ENCODE measurements at places on chromosomes 1 and 21.

GRCh38 chr1:240091614-240092300 lies at the start of gene FMN2:
Gene FMN2, plus strand, starts transcription at chr1:240091883. Its CDS starts 227 bp downstream, at chr1:240092110.
- DNase-seq: no peak

GRCh38 chr21:16473988-16474387 lies 744.2 kb downstream of the USP25 start:
- DNase-seq: no peak

DNA sequence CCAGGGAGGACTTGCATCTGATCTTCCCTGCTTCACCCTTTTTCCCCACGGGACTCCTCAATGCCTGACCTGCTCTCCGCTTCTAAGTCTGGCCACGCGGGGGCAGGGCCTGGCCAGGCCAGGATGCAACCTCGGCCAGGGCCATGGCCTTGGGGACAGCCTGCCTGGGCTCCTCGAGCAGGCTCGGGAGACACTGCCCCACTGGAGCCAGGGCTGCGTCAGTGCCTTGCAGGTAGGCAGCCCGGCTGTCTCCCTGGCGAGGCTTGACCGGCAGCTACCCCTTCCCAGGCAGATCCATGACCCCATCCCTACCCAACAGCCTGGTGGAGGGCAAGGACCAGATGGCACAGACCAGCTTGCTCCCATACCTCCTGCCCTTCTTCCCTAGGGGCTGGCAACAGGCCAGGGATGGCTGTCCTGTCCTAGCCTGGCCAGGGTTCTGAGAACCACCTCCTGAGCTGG lies 2.7 kb upstream of the PRDM16 start:
- DNase-seq: no peak

DNA sequence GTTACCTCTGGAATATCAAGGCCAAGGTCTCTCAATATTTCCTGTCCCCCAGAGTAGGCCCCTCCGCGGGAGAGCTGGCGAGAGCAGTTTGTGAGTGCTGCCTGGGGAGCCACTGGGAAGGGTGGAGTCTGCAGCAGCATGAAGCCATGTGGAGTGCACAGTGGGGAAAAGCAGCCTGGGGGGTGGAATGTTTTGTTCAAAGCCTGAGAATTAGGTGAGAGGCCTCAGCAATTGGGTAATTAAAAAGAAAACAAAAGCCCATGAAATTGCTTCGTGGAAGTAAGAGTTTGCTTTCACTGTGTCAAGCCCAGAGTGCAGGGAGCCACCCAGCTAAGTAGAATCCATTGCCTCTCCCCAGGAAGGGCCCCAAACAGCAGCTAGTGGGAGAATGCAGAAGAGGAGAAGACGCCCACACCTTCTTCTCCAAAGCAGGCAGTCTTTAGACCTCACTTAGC lies 30.2 kb upstream of the DISC1 start:
- DNase-seq: no peak

DNA sequence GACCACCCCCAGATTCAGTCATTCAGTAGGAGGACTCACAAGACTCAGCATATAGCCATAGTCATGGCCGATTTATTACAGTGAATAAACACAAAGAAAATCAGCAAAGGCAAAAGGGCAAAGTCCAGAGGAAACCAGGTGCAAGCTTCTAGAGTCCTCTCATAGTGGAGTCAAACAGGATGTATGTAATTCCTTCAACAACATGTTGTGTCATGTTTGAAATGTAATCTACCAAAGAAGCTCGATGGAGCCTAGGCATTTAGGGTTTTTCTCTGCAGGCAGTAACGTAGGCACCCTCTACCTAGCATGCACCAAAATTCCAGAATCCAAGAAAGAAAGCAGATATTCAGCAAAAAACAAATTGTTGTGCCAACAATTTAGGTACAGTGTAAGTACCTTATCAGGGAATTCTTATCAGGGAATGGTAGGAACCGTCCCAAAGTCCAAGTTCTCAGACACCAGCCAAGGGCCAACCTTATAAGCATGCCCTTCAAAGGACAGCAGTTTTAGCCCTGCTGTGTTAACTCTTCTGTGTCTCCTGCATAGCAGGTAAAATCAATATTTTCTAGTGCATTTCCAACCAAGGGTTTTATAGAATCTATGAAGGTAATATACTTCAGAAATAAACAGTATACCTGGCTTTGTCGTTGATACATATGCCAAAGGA lies 16.1 kb upstream of the SLAMF6 start:
- DNase-seq: no peak

GRCh38 chr1:206067486-206068227 lies 14.7 kb downstream of the RHEX start:
- no peak for DNase-seq

DNA sequence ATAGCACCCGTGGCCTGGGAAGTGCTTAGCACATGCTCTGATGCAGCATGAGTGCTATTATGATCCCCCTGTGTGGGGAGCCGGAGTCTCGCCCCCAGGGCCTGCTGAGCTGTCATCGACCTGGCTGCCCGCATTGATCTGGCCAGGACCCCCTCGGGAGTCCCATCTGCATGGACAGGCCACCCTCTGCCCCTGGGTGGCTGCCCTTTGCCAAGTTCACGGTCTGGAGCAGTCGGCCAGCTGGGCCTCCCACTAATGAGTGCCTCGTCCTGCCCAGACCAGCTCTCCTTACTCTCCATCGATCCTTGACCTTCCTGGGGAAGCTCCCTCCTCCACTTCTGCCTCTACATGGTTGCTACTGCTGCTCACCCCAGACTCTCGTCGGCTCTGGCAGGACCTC lies 121.8 kb upstream of the RUNX3 start:
- DNase-seq: no peak

- no peak for DNase-seq
Measured at GRCh38 chr1:243713470-243714186, 136.4 kb downstream of the AKT3 start.

DNA sequence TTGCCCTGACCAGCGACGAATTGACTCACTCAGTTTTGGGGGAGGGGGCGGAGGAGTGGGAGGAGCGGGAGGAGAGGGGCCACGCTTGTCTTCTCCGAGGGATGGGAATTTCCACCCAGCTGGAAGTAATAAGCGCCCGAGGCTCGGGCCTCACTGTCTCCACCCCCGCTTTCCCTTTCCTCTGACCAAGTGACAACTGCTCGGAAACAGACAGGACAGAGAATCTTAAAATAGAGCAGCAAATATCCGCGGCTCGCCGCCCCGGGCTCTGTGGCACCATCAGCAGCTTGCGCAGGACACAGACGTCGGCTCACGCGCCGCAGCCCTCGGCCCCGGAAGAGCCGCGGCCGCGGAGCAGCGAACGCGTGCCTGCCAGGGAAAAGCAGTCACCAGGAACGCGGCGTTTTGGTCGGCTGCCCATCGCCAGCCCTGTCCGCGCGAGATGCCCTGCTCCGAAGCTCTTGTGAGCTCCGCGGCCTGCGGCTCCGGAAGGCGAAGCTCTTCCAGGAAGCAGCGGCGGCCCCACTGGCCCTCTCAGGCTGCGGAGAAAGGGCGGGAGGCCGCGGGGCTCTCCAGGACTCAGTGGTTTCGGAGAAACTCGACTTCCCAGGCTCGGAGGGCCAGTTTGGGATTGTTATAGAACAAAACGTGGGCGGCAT lies 10.7 kb upstream of the RGS16 start:
- DNase-seq: no peak

DNA sequence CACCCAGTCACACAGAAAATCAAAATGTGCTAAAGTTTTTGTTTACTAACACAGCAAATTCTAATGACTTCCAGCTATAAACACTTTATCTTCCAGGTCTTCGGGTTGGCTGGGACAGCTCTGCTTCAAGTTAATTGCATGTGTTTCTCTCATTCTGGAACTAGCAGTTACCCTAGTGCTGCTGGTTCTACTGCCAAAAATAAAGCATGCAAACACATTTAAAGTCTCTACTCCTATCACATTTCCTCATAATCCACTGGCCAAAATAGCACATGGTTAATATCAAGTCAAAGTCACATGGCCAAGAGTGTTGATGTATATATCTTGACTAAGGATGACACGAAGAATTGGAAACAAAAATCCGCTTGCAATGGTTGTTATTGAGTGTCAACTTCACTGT lies 973.1 kb upstream of the ADGRL2 start:
- no peak for DNase-seq

GRCh38 chr1:119141020-119141424 lies 569 bp upstream of the WARS2 start:
- DNase-seq: no peak

DNA sequence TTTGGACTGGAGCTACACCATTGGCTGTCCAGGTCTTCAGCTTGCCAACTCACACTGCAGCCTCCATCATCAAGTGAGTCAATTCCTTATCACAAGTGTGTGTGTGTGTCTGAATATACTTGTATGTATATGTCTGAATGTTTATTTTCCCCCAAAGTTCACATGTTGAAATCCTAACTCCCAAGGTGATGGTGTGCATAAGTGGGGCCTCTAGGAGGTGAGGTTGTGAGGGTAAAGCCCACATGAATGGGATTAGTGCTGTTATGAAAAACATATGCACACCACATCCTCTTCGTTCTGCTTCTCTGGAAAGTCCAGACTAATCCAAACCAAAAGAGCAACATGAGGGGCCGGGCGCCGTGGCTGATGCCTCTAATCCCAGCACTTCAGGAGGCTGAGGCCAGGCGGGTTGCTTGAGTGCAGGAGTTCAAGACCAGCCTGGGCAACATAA lies 48.7 kb upstream of the LBR start:
- DNase-seq: no peak

- DNase-seq: no peak
Measured at GRCh38 chr21:33480481-33481103, 818 bp upstream of the TMEM50B start.

- DNase-seq: no peak
Measured at GRCh38 chr1:40256401-40257084, 1.5 kb upstream of the ZMPSTE24 start.

DNA sequence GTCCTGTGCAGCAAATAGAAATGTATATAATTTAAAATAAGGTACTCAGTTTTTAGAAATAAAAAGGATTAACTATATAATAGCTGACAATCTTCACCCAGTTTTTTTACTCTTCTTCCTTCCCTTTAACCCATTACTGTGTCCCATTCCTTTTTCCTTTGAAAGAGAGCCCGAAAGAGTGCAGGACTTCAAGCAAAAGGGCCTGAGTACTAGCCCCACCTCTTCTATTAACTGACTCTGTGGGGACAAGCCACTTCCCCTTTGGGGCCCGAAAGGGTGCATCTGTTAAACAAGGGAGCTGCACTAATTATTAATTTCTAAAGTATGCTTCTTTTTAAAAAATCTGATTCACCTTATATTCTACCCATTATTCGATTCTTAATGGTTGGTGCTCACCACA lies 3.3 kb downstream of the USP24 start:
- no peak for DNase-seq

- no peak for DNase-seq
Measured at GRCh38 chr1:50620680-50621329, 197.6 kb upstream of the DMRTA2 start.

DNA sequence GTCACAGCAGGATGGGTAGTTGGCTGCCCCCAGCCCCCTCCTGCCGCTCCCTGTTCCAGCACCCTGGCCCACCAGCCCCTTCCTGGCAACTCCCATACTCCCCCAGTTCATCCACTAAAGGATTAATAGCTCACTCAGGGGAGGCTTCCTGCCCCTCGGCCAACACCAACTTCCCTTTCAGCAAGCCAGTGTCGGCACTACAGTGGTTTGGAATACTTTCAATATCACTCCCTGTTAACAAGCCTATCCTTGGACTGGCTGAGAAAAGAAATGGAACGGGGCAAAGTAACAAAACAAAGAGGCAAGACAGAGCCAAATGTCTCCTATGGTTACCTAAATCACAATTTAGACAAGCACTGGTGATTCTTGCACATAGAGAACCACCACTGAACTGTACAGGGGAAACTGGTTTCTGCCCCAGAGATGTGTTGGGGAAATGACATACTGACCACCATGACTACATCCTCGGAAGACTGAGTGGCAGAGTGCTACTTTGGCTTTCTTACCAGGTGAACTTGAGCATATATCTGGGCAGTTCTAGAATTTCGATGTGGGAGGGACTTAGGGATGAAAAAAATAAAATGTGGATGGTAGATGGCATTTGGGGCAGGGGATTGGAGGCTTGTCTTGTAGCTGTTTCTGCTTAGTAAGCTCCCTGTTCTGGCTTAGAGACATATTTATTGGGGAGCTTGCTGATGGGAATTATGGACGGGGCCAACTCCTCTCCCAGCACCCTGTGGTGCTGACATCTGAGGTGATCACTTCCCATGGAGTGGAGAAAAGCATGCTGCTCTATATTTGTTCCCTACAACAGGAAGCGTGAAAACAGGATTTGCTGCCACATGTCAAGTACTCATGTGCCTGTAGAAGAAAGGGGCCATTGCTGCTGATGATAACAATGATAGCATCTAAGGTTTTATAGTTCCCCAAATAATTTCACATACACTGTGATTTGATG lies 7.1 kb upstream of the CAPN2 start:
- DNase-seq: no peak

DNA sequence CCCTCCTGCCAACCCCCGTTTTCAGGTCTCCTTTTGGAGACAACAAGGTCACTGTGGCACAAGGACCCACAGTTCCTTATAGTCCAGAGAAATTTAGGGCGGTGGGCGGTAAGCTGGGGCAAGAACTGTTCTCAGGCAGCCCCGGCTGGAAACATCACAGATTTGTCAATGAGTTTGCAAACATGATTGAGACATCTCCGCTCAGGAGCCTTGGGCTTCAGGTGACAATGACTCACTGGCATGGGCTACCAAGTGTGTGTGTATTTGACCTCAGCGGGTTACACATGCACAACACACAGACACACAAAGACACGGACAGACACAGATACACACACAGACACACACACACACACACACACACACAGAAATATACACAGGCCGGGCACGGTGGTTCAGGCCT lies 58.2 kb upstream of the ABCG1 start:
- DNase-seq: no peak

DNA sequence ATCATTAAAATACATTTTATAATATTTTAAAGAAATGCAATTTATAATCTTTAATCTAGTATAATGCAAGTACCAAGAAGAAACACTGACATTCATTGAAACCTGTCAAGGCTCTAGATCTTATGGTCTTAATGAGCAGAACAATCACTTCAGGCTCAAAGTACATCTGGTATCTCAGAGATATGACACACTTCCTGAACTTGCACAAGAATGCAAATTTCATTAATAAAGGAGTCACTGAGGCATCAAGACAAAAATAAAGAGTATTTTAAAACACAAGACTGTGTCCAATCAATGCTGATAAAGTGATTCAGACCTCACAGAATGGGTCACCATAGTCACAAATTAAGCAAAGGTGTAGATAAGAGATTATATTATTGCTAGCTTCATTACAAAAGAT lies 178.1 kb downstream of the AK5 start:
- DNase-seq: no peak

DNA sequence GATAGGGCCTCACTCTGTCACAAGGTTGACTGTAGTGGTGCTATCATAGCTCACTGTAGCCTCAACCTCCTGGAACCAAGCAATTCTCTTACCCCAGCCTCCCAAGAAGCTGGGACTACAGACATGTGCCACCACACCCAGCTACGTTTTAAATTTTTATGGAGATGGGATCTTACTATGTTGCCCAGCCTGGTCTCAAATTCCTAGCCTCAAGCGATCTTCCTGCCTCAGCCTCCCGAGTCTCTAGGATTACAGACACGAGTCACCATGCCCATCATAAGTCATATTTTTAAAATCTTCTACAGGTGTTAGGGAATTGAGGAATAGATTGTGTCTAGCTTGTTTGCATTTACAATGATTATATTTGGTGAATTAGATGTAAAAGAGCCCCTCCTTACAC lies 127.0 kb downstream of the CCDC185 start:
- DNase-seq: no peak

- DNase-seq: no peak
Measured at GRCh38 chr21:38804030-38804788, 1.5 kb upstream of the ETS2 start.
